Kidney capillary endothelial cell (primary cell): ENCODE measurements at places on chromosomes 12 and 14.

DNA sequence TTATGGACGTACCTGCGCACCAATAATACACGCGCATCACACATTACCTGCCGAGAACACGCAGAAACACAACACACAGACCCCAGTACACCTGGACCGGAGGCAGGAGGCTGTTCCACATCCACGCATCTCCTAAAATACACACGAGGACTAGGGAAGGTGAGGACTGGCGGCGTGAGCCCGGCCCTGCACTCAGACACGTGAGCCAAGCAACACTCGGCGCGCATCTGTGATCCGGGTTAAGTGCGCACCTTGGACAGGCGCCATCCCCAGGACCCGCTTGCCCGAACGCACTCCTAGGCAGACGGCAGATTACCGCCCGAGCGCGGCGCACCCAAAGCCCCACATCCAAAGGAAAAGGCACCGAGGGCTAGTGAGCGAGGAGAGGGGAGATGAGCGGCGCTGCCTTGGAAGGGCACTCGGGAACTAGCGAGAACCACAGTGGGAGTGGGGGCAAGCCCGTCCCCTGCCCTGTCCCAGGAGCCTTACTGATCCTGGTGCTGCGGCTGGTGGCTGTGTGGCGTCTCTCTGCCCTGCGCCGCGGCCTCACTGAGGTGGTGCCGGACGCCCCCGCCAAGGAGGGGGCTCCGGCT lies 417 bp downstream of the GLS2 start:
- no peak for DNase-seq

DNA sequence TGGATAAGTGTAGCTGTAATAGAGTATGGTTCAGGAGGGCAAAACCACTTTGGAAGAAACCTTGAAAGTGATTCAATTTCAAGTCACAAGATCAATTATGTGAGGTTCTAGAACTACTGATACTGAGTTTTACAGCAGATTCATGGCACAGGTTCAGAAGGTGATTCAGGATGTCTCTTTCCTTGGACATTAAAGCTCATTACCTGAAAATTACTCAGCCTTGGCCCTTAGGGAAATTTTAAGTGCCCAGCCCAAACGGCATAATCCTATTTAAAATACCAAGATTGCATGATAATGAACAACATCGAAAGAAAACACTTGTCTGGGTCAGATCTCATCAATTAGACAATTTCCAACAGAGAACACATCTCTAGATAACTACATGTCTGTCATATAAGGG lies 70.2 kb upstream of the SLC38A2 start:
- DNase-seq = no peak

DNA sequence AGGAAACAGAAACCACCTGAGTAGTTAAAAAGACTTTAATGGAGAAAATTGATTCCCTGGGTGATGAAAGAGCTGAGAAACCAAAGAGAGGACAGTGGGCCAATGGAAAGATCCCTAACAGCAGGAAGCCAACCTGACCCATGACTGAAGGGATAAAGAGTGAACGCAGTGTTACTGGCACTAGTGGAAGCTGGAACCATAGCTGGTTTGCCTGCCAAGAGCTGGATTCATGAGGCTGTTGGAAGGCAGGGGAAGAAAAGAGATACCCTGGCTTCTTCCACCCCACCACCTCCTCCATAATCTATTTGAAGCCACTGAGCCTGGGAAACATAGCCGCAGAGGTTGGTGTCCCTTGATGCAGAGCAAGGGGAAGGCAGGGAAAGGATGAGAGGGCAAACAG lies 125.5 kb upstream of the PRKD1 start:
- DNase-seq = no peak

DNA sequence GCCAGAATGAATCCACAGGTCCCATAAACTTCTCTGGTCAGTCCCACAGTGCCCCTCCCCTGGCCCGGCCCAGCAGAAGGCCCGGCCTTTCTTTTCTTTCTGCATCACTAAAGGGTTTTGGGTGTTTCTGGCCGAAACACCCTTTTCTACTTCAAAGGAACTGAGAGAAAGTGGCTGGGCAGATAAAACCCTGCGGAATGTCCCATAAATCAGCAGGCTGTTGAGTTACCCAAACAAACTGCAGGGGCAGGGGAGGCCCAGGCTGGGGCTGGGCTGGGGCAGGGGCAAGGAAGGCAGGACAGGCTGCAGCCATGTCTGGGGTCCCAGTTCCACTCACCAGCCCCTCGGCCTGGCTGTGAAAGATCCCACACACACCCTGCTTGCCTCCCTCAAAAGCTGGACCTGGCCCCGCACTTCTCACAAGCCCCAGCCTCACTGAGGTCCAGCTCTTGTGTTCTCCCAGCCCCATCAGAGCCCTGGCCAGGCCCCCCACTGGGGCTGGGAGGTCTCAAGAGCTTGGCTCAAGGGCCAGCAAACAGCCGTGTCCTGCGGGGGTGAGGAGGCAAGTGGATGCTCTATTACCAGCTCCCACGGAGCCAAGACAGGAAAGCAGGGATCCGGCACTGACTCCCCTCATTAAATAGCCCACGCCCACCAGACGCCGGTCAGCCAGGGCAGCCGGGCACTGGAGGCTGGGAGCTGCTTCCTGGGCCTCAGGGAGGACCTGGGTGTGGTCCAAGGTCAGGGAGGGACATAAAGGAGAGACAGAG lies 41.9 kb downstream of the CCNK start:
- DNase-seq = no peak

GRCh38 chr12:110896559-110896958 lies 23.8 kb downstream of the MYL2 start:
- no peak for DNase-seq
